ENCODE measurements at places on chromosomes 4 and X.

- DNase-seq, result no peak
Observed at GRCh38 chr4:134470544-134470943, 269.0 kb upstream of the PABPC4L start.

GRCh38 chr4:8306511-8307021 lies 37.0 kb downstream of the HTRA3 start:
- DNase-seq, result no peak

DNA sequence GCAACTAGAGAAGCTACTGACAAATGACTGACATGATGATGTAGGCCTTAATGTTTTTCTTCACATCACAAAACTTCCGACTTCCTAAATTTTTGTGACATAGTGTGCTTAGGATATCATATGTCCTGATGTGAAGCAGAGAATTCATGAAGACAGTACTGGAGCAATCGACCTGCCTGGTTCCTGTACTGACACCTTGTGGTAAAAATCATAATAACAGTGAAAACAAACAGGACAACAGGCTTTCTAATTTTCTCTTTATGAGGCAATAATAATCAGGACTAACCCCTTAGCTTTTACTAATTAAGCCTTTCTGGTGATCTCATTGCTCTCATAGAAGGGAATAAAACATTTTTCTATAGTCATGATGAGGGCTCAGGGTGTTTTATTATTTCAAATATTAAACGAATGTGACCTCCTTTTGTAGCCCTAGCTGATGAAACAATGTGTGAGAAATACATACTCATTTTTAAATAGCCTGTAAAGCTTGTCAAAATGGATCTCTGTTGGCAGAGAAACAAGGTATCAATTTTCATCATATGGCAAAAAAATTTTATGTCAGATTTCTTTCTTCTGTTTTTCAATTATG lies 158.4 kb downstream of the TENT5D start:
- no peak for DNase-seq

DNA sequence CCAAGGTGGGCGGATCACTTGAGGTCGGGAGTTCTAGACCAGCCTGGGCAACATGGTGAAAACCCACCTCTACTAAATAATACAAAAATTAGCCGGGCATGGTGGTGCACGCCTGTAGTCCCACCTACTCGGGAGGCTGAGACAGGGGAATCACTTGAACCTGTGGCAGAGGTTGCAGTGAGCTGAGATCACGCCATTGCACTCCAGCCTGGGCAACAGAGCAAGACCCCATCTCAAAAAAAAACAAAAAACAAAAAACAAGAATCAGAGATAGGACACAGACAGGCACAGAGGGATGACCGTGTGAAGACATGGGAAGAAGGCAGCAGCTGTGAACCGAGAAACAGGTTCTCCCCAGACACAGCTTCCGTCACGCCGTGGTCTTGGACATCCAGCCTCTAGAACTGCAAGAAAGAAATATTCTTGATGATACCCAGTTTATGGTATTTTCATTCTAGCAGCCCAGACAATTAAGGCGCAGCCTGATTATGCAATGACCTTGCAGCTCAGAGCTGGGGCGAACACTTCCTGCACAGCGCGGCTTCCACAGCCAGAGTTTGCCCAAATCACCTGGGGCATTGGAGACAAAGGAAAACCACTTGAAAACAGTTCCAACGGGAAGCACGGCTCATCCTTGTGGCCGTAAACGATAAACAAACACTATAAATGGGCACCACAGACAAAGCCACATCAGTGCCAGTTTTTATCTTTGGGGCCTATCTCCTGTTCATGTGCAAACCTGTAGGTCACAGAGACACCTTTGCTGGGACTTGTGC lies 4.2 kb upstream of the ARSD start:
- no peak for DNase-seq

- DNase-seq, result no peak
Observed at GRCh38 chr4:145690610-145691009, 10.7 kb downstream of the C4orf51 start.

DNA sequence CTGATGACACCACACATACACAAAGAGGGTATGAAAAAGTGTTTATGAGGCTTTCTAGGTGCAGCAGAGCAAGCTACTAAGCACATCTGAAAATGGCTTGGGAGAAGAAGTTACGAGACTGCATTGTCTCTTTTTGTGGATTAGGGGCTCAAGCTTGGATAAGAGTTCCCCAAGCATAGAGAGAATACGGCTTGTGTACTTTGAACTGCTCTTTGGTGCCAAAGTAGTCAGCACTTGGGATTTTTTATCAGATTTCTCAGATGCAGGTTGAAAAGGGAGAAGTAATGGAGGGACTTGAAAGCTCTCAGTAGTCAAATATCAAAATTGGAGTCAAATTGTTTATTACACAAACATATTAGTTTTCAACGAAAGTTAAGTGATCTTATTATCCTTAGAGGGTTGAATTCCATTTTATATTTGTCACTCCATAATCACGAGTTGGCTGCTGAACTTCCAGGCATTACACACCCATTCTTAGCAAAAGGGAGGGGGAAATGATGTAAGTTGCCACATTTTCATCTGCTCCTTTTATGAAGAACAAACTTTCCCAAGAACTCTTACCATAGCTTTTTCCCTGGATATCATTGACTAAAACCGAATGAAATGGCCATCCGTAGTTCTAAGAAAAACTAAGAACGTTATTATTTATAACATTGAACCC lies 1904.9 kb downstream of the PCDH7 start:
- no peak for DNase-seq

GRCh38 chrX:55919367-55920221 lies 202.0 kb downstream of the RRAGB start:
- DNase-seq, result no peak

DNA sequence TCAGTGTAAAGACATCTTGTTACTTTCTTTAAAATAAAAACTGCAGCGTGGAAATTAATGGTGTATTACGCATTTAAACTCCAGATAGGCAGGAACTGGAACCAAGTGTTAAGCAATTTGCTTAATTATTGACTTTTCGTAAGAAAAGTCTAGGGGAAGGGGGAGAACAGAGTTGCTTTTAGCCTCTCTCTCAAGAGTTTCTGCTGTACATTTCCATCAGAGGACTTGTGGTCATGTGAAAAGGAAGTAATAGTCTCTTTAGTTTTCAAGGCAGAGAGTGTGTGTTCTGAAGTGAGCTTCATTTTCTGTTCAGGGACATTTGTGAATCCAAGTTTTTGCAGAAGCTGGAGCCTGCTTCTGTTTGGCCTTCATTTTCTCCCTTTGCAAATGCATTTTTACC lies 127.2 kb downstream of the UBE2K start:
- DNase-seq, result no peak

DNA sequence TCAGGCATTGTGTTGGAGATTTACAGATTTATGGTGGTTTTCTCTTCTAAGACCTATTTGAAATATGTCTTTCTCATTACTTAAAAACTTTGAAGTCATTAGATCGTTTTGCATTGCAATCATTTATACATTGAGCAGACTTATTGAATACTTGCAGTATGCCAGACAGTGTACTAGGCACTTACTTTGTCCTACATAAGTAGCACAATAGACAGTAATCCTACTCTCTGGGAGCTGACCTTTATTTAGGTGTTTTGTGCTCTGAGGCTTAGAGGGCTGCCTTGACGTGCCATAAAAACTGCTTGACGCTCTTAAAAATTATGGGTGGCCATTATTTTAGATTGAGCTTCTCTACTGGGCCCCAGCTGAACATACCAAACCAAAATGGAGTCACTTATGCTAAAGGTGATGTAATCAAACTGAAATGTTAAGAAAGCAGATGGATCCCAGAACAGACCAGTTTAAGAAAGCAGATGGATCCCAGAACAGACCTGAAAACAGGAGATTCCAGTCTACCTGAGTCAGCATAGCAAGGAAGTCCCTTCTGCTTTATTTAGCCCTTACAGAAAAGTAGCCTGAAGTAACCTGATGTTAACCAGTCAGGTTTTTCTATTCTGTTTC lies 42.4 kb downstream of the PTTG2 start:
- no peak for DNase-seq

GRCh38 chr4:125985856-125986255 lies 671.1 kb downstream of the FAT4 start:
- DNase-seq, result no peak

DNA sequence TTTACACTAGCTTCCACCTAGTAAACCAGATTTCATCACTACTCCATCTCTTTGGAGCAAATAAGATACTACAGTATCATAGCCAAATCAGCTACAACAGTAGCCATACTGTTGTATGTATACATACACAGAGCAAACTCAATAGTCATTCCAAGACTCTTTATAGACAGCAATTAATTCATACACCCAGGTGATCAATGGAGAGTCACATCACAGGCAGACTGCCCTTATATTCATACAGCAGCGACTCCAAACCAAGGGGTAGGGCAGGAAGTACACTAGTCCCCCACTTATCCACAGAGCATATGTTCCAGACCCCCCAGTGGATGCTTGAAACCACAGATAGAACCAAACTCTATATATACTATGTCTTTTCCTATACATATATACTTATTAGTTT lies 76.6 kb downstream of the FBXW7 start:
- DNase-seq, result no peak

GRCh38 chr4:41734371-41734770 lies 14.2 kb downstream of the PHOX2B start:
- no peak for DNase-seq

DNA sequence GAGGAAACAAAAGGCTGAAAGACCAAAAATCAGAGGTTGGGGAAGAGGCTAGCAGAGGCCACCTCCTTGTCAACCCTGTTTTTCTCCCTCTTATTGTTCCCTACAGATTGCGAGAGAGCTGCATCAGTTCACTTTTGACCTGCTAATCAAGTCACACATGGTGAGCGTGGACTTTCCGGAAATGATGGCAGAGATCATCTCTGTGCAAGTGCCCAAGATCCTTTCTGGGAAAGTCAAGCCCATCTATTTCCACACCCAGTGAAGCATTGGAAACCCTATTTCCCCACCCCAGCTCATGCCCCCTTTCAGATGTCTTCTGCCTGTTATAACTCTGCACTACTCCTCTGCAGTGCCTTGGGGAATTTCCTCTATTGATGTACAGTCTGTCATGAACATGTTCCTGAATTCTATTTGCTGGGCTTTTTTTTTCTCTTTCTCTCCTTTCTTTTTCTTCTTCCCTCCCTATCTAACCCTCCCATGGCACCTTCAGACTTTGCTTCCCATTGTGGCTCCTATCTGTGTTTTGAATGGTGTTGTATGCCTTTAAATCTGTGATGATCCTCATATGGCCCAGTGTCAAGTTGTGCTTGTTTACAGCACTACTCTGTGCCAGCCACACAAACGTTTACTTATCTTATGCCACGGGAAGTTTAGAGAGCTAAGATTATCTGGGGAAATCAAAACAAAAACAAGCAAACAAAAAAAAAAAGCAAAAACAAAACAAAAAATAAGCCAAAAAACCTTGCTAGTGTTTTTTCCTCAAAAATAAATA lies 179.9 kb downstream of the AR start:
- no peak for DNase-seq

DNA sequence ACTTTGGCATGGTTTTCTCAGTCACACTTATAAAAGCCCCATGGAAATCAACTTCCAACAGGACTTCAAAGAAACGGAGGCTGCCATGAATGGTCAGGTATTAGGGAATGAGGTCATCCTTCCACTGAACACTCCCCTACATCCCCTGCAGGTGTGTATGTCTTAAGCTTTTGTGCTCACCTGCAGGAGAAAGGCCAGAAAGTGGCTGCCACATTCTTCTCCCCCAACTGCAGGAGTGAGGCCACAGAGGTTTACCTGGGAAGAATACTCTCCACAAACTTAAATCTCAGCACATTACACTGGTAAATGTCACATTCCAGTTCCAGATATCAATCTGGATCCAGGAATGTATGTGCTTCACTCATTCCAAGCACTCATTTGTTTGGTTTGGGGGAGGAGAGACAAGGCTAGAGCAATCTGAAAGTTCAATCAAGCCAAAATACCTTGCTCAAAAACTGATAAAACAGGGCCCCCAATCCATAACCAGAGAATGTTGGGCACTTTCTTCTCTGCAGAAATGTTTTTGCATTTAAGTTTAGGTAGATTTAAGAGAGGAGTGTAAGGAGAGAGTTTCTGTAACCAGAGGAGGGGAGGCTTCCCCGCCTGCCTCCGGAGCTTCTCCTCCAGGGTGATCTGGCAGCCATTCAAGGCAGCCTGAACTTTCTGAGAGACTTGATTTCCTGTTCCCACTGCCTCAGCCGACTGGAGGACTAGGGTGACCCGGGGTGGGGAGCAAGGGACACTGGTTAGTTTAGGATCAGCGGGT lies 15.4 kb downstream of the FAM9C start:
- no peak for DNase-seq

DNA sequence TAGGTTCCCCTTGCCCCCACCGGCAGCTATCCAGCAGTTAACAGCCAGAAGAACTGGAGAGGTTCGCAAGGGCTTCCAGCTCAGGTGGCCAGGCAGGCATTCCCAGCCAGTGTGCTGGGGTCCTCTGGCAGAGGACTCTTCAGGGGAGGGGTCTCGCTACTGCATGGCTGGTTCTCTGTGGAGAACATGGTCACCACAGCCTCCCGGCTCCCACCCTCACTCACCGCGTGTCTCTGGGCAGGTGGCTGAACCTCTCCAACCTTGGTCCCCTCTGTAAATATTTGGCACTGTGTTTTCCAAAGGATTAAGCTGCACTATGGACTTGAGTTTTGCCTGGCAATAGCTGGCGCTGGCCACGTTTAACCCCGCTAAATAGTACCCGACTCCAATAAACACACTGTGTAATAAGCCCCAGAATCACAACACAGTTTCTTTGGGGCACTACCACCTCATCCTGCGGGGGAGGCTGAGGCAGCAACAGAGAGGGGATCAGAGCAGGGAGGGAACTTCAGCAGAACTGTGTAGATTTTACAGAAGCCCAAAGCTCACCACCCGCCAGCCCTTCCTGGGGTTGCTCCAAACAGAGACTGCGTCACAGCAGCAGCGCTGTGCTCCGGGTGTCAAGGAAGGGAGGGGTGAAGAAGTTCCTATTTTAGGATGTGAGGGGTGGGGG lies 15.2 kb downstream of the BCOR start:
- DNase-seq, result no peak

- no peak for DNase-seq
Observed at GRCh38 chr4:47715716-47716416, 122.0 kb downstream of the CORIN start.

- DNase-seq, result no peak
Observed at GRCh38 chrX:31969714-31970113, 897.9 kb upstream of the FTHL17 start.

DNA sequence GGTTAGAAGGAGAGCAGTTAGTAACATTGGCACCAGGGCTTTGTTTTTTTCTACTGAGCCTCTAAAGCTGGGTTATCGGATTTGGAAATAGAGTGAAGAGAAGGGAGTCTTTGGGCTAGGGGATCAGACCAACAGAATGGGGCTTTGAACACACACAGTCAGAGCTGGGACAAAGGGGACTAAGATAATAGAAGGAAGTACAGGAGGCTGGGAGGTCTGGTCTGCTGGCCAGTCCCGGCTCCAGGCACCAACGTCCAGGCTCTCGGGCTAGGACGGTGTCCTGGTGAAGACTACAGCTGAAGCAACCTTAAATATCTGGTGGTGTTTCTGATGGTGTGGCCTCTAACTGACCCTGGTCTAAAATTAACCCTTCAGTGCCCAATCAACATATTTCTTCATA lies 57.5 kb downstream of the HHIP start:
- no peak for DNase-seq

- DNase-seq, result no peak
Observed at GRCh38 chr4:3041192-3042142, 32.9 kb downstream of the HTT-AS start.
